Activated naive CD4-positive, alpha-beta T cell (primary cell): ENCODE measurements at places on chromosomes 6 and 20.

- no peak for DNase-seq
Measured at GRCh38 chr6:40852779-40853373, 186.1 kb downstream of the UNC5CL start.

GRCh38 chr6:111605100-111605751 is 452 bp downstream of the TRAF3IP2 start:
- no peak for DNase-seq

DNA sequence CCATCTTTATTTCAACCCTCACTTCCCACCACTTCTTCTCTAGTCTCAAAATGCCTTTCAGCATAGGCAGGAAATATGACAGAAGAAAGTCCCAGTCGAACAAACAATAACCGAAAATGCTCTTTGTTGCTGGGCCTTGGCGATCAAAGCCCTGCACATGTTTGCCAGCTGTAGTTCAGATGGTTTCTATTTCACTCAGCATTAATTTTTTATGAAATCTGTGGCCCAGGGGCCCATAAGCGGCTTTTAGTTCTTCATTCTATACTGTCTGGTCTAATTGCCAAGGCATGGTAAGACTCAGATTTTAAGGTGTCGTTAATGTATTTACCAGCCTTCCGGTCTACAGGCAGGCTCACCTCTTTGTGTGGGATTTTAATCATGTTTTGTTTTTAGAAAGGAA is 10.9 kb upstream of the F13A1 start:
- no peak for DNase-seq

DNA sequence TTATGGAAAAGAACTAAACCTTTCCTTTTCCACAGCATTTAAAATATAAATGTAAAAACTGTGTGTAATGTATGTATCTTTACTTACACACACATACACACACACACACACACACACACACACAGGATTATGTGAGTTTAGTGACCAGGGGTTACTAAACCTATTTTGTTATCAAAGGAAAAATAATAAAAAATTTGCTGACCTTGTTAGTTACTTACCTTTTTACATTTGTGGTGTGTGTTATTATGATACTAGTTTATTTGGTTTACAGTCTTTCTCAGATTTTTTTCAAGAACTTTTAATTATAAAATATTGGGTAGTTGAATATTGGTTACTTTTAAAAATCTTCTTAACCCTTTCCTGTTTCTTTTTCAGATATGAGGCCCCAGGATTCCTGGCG is 15.7 kb downstream of the NKX2-4 start:
- no peak for DNase-seq

GRCh38 chr20:50558483-50558925 is 48.3 kb downstream of the PTPN1 start:
- DNase-seq, result no peak

GRCh38 chr20:25284131-25284601 is 36.3 kb downstream of the PYGB start:
- no peak for DNase-seq

DNA sequence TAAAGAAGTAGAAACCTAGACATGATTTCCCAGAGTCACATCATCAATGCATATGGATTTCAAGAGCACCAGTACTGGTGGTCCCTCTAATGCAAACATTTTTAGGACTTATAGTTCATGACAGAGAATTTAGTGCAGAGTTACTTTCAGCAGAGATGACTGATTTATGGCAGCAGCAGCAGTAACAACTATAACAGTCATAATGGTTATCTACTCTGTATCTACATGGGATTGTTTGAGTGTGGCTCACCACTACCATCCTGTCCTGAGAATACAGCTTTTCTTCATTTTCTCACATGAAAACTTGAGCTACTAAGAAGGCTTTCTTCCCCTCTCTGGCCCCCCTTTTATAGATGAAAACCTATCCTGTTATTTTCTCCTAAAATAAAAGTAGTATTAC is 128.5 kb upstream of the ENPP5 start:
- no peak for DNase-seq

- DNase-seq, result no peak
Measured at GRCh38 chr20:7702141-7702540, 238.1 kb downstream of the HAO1 start.

- no peak for DNase-seq
Measured at GRCh38 chr6:114941078-114941477, 598.3 kb upstream of the HS3ST5 start.

DNA sequence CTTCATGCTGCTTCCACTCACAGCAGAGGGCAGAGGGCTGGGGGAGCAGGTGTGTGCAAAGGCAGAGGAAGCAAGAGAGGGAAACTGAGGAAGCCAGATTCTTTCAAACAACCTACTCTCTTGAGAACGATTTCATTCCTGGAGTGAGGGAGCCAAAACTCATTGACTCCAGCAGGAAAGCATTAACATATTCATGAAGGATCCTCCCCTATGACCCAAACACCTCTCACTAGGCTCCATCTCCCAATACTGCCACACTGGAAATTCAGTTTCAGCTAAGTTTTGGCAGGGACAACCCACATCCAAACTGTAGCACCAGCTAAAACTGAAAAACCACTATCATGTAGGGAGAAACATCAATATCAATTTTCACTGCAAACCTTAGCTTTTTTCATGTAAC is 125.1 kb downstream of the OLIG3 start:
- DNase-seq, result no peak

DNA sequence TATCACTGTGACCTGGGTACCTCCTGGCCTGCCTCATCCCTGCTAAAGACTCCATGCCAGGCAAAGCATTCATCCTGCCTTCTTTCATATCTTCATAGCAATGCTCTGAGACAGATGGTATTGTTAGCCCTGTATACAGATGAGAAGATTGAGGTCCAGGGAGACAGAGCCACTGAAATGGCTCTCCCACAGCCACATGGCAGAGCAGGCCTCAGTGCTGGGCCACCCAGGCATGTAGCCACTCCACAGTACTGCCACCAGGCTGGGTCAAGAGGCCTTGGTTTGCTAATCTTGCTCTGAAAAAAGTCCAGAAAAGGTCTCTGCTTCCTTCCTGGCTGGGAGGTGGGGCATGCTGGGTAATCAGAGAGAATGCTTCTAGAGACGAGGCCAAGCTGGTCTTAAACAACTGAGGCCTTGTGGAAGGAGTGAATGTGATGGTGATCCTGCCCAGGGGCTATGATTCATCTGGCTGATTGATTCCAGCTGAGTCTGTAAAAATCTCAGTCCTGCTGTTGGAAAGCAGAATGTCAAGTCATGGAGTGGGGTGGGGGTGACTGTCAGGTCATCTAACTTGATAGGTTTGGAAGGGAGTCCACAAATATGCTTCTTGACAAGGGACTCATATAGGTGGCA is 29.8 kb downstream of the HM13 start:
- no peak for DNase-seq

GRCh38 chr6:119612911-119613381 is 263.4 kb upstream of the MAN1A1 start:
- no peak for DNase-seq

DNA sequence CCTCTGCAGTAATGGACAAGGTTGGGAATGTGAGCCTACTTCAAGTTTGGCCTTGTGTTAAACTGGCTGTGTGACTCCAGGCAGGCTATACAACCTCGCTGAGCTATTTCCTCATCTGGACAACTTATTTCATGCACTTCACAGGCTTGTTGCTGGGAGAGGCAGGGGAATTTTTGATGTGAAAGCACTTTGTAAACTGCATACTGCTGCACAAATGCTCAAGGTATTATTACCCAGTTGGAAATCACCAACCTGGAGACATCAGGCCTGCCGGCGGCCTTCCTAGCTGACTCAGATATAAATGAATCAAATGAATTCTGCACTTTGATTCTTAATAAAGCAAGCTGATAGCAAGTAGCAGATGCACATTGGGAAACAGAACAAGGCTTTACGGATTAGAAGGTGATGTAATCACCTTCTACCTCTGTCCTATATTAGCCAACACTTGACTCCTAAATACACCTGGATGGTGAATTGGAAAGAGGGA is 10.1 kb downstream of the JARID2 start:
- DNase-seq, result no peak

DNA sequence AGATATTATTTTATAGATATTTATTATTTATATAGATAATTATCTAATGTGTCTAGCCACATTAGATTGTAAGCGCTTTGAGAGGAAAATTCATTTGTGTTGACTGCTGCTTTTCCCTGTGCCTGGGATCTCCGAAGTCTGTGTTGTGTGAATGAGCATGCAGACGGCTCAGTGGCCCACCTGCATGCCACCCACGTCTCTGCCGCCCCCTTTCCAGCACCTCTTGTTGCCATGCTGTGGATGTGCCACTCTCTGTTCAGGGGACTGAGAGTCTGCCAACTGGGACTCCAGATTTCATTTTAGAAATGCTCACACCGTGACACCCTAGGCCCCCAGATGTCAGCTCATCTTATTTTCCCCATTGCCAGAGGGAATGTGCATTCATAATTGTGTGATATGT is 139.7 kb downstream of the JARID2 start:
- no peak for DNase-seq

DNA sequence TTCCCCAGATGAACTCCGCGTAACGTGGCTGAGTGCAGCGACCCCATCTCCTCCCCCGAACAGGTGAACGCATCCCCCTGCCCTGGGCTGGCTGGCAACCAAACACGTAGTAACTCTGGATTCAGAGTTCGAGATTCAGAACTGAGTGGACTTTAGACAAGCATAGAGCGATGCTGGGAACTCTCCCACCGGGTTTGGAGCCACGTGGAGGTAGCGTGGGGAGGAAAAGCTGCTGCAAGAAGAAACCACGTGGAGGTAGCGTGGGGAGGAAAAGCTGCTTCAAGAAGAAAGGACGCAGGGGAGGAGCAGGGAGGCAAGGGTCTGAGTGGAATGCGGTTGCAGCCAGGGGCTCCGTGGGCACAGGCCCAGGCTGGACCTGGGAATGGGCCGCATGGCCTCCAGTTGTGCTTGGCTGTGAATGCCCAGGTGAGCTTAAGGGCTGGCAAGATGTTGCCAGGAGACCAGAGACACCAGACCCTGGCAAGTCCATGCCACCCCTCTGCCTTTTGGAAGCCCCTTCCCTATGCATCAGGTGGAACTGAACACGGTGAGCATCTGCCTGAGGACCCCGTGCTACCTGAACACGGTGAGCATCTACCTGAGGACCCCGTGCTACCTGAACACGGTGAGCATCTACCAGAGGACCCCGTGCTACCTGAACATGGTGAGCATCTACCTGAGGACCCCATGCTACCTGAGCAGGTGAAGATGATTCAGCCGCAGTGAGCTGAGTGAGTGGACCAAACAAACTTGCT is 118.0 kb upstream of the FRMD1 start:
- no peak for DNase-seq

DNA sequence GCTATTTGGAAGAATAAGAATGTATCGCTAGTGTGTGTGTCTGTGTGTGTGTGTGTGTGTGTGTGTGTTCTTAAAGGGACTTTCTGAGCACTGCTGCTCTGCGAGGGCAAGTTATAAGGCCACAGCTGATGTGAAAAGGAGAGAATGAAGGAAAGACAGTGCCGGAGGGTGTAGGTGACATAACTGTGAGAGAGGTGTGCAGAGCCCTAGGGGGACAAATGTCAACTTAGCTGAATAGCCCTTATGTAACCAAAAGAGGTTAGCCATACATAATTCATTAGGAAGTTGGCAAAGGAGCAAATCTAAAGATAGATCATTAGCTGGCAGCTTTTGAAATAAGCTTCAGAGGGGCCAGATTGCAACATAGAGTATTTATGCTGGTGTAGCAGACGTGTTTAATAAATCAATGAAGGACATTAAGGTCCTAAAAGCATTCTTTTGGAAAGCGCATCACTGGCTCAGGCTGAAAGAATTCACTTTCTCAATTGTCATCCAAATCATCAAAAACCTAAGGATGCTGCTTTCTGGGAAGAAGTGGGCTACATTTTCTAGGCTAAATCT is 81.0 kb downstream of the NDUFAF5 start:
- no peak for DNase-seq
